NCI-H1436 treated with DMSO at 0.1 percent for 48 hours (cell line): ENCODE measurements at places on chromosomes 4 and X.
A peak's percentile ranks its signal among the peaks of the same experiment; 100 is the strongest.

- no peak for DNase-seq
These were observed 51.7 kb downstream of the SHROOM3 start for GRCh38 chr4:76486588-76487276.

- no peak for DNase-seq
These were observed 6.0 kb upstream of the PDLIM3 start for GRCh38 chr4:185541251-185541727.

GRCh38 chr4:177006331-177006730 is 213.6 kb upstream of the VEGFC start:
- DNase-seq = no peak

- DNase-seq = no peak
These were observed 303.3 kb downstream of the FRMPD4 start for GRCh38 chrX:12441381-12442128.

DNA sequence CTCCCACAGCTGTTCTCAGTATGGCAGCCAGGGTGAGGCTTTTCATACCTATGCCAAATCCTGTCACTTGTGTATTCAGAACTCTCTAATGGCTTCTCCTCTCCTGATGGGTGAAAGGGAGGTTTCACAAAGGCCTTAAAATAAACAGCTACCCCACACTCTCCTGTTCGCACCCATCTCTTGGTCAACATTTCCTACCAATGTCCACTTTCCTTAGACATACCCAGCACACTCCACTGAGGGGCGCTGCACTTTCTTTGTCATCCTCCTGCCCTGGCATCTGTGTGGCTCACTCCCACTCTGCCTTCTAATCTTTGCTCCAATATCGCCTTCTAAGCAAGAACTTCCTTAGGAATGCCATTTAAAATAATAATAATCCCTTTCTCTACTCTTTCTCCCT is 313.3 kb downstream of the PPP3CA start:
- DNase-seq = no peak

- no peak for DNase-seq
These were observed 104.7 kb upstream of the SMIM10 start for GRCh38 chrX:134886002-134886596.

GRCh38 chrX:136577552-136577951 is 45.5 kb downstream of the VGLL1 start:
- DNase-seq = peak; percentile 50

DNA sequence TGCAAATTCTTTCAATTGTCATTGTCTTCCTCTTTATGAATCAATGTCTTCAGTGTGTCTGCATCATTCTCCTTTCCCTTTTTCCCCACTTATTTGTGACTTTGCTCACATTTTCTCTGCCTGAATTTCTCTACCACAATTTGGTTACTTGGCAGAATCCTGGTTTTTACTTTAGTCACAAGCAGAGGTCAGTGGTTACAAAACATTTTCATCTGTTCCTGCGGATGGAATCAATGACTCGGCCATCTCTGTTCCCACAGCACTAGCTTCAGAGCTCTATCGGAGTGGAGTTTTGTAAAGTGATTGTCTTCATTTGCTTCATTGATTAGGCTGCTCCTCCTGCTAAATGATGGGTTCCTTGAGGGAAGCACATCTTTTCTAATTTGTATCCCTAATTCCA is 501.3 kb upstream of the AADAT start:
- no peak for DNase-seq

- DNase-seq = no peak
These were observed 13.6 kb upstream of the HELT start for GRCh38 chr4:185004562-185005218.

DNA sequence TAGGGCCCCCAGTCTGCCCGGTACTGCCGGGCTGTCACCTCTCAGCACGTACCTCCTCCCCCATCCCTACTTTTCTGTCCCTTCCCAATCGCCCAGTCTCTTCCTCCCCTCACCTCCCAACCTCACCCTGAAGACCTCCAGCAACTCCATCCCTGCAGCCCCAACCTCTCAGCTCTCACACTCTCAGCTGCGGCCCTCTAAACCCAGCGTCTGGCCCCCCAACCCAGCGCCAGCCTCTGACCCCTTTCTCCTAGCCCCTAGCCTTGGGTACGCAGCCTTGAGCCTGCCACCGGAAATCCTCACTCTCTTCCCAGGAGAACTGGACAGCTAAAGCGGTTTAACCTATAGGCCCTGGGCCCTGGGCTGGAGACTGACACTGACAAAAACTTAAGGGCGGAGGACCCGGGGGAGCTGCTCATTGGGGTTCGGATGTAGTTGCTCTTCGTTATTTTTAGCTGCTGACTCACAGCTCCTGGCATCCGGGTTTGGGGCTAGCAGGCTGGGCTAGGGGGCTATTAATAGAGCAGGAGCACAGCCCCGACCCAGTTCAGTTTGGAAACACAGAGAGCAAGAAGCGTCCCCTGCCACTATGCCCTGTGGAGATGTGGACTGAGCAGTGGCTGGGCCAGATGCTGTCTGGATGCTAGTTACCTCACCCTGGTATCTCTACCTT is 9.6 kb upstream of the DLG3 start:
- no peak for DNase-seq
